ENCODE measurements at places on chromosomes 3 and 15.

DNA sequence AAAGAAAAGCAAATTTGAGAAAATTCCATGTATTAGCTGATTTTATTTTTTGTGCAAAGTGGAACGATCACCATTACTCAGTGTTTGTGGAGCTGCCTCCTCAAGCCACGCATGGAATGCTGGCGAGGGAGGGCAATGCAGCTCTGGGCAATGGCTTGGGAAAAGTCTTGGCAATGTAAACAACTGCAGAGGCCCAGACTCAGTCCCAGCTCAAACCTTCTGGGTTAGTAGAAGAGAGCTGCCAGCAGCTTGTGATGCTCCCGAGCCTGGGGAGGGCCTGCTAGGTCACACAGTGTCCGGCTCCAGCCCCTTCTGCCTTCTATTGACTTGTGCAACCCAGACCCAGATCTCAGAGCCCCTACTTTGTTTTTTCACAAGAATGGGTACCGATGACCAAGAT, 4.3 kb downstream of the EPHB1 start:
- no peak for DNase-seq

DNA sequence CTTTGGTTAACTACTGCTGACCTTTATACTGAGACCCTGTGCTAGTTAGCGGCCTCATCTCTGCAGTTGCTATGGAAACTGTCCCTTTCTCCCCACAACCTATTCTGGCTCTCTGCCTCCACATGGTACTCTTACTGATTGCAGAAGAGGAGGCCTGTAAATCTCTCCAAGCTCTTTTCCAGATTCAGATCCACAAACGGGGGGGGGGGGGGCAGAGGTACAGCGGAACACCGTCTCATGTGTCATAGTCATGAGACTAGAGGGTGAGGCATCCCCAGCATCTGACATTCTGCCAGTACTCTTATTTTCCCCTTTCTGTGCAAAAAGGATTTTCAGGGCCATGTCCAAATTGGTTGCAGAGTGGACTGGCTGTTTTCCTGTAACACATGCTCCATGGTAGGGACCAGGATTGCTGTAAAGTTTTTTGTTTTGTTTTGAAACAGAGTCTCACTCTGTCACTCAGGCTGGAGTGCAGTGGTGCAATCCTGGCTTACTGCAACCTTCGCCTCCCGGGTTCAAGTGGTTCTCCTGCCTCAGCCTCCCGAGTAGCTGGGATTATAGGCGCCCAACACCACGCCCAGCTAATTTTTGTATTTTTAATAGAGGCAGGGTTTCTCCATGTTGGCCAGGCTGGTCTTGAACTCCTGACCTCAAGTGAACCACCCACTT, 8.3 kb upstream of the MAP1A start:
- DNase-seq, result no peak

DNA sequence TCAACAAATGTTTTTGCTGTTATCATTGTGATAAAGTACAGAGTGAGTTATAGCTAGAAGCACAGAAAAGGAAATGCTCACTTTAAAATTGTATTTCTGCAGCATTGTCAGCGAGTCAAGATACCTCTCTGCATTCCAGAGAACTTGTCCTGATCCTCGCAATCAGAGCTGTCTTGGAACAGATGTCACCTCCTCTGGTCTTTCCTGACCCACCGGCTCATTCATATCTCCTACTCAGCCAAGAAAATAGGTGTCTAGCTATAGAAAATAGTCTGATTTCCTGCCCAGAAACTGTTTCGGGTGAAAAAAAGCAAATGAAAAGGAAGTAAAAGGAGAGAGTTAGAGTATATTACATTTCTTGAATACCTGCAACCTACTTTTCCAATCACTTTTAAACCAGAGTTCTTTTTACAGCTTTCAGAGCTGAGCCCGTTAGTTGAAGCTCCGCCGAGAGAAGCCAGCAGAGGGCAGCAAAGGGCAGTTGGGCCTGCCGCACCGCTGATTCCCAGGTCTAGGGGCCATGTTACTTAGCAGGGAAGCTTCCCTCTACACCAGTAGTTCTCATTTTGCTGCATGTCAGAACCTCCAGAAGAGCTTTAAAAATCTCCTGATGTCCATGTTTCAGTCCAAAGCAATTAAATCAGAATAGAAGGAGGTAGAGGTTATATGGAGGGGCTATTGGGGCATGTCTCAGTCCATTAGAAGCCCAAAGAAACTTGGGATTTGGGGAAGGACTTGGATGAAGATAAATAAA, 185.7 kb upstream of the THRB start:
- peak; percentile 84 for DNase-seq

DNA sequence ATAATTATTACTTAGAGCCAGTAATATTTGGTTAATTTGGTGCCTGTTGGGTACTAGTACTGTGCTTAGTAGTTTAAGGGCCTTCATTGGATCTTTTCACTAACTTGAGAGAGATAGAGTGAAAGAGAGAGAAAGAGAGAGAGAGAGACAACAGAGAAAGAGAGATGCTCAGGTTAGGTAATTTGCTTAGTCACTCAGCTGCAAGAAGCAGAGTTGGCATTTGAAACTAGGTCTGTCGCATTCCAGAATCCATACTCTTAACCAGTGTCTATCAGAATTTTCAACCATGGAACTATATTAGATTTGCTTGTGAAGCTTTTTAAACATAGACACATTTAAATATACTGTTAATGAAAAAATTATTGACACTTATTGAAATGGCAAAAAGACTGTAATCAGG, 31.1 kb upstream of the NUDT16 start:
- no peak for DNase-seq

GRCh38 chr15:71114887-71115566, at the start of gene THSD4:
TSS of gene THSD4 (plus strand) at chr15:71115471.
- peak; percentile 96 for DNase-seq
